ENCODE measurements at places on chromosomes 3 and 15.
A peak's percentile ranks its signal among the peaks of the same experiment; 100 is the strongest.

DNA sequence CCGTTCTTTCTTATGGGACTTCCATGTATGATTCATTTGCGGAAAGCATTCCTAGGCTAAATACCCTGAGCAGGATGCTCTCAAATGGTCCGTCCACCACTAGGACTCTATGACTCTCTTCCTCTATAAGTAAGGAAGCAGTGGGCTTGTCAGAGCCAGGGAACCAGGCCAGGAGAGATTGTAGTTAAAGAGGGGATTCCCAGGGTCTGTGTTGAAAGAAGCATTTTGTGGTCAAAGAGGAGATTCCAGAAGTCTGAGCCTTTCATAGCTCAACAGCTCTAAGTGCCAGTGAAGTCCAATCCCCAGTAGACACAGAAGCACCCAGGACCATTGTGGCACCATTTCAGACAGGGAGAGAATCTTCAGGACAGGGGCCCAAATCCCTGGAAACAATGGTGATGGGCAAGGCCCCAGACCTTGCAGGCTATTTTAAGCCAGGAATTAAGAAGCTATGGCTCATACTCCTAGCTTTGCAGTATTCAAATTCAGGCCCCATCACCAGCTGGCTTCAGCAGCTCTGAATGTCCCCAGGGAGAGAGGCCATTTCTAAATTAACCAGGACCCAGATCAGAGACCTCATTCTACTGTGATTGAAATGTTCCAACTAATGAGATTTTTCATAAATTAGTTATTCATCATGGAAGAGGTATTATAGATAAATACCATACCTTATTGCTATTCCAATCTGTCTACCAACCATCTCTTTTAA, 81.7 kb downstream of the CD47 start:
- no peak for DNase-seq

DNA sequence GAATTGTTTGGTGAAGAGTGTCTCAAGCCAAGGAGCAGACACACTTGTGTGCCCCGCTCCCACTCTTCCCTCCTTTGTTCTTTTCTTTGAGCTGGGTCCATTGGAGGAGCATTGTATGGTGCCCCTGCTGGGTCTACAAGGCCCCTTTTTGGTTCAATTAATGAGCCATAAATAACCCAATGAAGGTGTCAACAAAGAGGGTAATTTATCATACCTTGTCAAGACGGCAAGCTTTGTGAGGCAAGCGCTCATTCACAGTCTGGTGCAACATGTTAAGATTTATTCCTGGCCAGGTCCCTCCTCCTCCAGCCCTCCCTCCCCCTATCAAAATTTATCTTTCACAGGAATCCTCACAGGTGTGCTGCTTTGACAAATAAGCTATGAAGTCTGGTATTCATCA, 300.1 kb downstream of the RORA start:
- no peak for DNase-seq

DNA sequence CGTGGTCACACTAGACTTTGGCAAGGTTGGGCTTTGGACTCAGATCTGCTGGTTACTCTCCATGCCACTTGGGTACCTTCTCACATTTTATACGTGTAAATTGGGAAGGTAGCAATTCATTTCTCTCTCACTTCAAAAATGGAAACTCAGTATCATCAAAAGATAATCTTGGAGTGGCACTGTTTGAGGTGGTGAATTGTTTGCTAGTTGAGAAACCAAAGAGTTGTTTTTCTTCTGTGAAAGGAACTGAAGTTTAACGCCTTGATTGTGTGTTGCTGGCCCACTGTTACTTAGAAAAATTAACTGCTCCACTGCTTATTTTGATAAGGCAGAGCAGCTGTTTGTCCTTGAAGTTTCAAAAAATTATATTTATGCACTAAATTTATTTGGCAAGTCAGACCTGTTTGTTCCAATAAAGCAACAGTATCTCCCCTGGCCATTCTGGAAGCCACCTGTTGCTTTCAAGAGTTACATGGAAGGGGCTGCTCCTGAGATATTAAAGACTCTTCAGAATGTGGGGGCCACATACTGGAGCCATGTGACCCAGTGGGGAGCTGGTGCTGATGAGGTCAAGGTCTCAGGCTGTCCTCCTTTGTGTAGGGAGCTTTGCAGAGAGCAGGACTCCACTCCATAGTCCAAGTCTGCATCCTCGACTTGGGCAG, 16.2 kb downstream of the PLCL2 start:
- no peak for DNase-seq

GRCh38 chr3:30618526-30618925, 12.1 kb downstream of the TGFBR2 start:
- no peak for DNase-seq

- DNase-seq = no peak
Measured at GRCh38 chr3:149816311-149816710, 3.3 kb downstream of the RNF13 start.

- DNase-seq = no peak
Measured at GRCh38 chr3:78183906-78184599, 1144.2 kb downstream of the ROBO2 start.

DNA sequence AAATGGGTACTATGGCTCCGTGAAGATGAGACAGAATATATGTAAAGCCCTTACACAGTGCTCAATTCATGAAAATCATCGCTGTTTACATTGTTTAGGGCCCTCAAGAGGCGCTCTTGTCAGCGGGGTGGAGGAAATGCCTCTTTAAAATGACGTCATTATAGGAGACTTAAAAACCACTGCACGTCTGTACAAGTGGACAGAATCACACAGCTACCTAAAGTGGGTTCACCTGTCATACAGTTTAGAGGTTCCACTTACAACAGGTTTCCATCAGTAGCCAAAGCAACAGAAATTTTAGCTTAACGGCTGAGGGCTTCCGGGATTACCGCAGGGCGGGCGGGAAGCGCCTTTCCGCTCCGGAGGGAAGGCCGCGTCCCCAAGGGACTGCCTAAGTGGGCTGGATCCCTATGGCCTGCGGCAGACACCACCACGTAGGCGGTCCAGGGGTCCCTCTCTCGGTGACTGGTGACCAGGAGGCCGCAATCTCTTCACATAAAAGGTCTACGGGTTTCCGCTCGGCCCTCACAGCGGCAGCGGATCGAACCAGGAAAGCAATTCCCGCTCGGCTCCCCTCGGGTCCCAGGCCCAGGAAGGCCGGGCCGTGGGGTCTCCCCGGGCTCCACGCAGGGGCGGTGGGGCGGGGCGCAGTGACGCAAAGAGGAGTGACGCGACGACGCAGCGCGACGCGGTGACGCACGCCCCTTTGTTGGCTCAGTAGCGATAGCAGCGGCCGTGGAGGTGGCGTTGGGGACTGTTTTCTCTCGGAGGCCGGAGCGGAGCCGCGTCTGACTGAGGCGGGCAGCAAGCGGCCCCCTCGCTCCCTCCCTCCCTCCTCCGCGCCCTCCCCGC, at the start of gene ARIH1:
Gene ARIH1, plus strand, starts transcription at position 717 of the 852 bp plus-strand sequence. CDS start 310 bp downstream, outside the sequence.
- DNase-seq = peak; percentile 92

- no peak for DNase-seq
Measured at GRCh38 chr3:10383850-10384248, 62.9 kb upstream of the SEC13 start.

- DNase-seq = no peak
Measured at GRCh38 chr3:4429648-4430350, 37.3 kb downstream of the SUMF1 start.

DNA sequence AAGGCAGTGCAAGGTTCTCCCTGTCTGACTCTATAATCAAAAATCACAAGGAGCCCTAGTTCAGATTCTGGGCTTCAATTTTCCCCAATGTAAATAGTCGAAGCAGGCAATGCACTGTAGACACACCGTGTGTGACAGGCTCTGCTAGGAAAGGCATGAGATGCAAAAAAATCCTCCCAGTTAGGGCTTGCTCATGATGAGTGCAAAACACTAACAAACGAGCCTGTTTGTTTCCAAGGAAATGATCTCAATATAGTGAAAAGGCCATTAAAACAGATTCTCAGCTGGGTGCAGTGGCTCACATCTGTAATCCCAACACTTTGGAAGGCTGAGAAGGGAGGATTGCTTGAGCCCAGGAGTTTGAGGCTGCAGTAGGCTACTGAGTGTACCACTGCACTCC, 55.7 kb downstream of the UMPS start:
- no peak for DNase-seq

DNA sequence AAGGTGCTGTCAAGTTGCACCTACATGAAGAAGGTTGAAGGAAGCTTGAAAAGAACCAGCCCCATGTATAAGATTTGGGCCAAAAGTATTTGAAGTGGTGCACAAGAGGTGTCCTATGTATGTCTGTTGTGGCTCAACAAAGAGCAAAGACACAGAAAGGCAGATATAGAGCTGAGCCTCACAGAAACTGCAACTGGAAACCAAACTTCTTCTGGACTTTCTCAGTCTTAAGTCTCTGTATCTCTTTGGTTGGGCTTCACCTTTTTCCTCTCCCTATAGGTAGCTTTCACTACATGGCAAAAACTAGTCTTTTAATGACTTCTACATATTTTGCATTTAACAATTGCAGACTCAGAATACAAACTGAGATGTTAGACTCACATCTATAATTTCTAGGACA, 8.8 kb upstream of the CMC1 start:
- no peak for DNase-seq

- no peak for DNase-seq
Measured at GRCh38 chr3:150412561-150413231, 4.6 kb downstream of the TSC22D2 start.

DNA sequence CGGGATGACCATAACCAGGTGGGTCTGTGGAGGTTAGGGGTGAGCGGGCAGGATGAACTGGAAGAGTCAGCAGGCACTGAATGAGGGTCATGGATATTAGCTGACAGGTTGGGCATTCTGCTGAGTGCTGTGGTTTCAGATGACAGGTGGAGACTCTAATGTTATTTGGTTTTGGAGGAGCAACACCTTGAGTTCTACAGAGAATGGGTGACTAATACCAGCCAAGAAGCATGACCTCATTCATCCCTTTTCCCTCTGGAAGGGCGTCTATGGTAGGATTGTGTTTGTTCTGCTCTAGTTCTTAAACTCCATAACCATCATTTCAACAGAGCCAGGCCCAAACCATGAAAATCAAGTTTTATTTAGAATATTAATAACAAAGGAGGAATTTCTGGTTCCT, 550.7 kb upstream of the LMCD1 start:
- no peak for DNase-seq

DNA sequence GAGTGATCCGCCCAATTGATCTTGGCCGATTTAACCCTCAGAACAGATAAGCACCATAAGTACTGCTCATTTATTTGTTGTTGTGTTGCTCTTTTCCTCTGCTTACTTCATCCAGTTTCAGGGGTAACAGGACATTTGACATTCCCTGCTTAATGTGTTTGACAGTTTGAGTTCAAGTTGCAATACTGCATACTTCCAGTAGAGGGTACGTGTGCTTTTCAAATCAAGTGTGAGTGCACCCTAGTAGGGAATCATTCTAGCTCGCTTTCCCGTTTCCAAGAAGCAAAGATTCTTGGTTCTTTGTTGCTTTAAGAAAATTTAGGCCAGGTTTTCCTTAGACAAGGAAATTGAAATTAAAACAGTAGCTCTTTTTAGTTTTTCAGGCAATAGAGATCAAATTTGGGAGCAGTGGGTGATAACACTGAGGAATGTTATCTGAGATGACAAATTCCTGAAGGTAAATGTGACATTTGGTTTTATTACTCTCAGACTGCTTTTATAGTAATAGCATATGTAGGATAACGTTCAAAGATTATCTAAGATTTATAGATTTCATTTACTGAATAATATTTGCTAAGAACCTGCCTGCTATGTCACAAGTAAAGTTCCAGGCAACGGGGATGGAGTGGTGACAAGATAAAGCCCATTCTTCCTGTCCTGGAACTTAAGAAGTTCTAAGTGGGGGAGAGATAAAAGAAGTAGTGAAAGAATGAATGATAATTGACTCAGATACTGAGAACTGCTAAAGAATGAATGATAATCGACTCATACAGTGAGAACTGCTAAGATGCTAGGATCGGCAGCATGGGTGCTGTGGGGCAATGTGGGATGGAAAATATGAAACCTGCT, 73.3 kb downstream of the SYNPR start:
- DNase-seq = no peak

GRCh38 chr3:65597952-65598413, 440.7 kb downstream of the MAGI1 start:
- no peak for DNase-seq

- no peak for DNase-seq
Measured at GRCh38 chr3:112134335-112135124, 1.5 kb upstream of the GCSAM start.

DNA sequence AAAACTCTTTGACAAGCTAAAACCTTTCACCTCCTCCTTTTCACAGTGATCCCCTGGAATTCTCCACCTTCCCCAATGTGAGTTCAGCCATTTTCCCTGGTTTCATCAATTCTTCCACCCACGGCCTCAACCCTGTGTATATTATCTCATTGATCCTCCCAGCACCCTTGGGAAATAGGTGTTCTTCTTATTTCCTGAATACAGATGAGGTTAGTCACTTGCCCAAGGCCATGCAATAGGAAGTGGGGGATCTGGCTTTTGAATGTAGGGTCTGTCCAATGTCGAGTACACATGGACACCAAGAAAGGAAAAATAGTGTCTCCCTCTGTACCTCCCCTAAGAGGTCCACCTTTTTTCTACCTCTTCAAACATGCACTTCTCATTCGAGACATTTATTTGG, 262.8 kb upstream of the ST8SIA2 start:
- DNase-seq = no peak

GRCh38 chr15:44394062-44394461, 33.4 kb upstream of the CTDSPL2 start:
- no peak for DNase-seq

DNA sequence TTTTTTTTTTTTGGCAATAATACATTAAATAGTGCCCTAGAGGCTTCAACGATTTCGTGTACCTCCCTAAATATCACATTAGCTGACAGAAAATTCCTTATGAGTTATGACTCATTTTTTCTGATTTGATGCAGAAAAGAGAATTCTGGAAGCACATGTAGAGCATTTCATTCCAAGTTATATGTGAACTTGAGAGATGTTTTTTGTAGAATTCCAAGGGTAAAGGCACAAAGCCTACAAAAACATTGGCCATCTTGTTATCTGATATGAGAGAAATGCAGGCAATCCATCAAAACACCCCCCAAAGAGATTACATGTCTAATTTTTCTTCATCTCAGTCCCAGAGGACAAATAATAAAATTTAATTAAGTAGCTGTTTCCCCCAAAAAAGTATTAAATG, 6.7 kb upstream of the PFN2 start:
- DNase-seq = no peak

DNA sequence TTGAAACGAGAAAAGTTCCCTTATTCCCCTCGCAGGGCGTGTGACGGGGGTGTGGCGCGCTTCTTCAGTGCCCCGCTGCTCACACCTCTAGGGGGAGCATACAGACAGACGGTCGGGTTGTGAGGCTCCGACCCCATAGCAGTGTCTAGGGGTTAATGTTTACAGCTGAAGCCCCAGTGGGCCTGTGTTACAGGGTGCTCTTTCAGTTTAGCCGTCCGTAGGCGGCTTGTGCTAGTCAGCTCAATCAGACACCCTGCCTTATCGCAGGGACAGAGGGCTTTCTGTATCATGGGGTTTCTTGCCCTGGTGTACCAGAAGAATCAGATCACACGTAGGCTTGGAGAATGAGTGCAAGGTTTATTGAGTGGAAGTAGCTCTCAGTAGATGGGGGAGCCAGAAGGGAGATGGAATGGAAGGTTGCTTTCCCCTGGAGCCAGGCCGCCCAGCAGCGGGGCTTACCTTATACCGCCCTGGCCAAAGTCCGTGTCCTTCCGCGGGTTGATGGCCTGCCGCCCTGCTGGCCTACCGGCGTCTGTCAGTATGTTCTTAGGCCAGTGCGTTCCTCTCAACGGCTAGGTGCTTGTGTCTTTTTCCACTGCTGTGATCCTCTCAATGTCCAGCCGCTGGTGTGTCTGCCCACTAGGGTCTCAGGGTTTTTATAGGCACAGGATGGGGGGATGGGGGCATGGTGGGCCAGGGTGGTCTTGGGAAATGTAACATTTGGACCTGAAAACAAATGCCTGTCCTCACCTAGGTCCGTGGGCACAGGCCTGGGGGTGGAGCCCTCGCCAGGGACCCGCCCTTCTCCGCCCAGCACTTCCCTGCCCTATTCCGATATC, 32.2 kb upstream of the ACP3 start:
- no peak for DNase-seq
